ENCODE measurements at places on chromosomes 3 and 15. TPM values are rescaled to one million over a fixed set of nuclear protein-coding genes. Genes with fewer than 3 reads are reported as not detected.

Gene IQGAP1
- total RNA-seq, result 217 TPM

- H3K36me3 ChIP-seq, result peaks cover 5% of the 10 kb centered on the region
- no peak for DNase-seq
- no peak overlapping the region for H3K4me3 ChIP-seq
Measured at GRCh38 chr3:187855131-187855530, 109.9 kb upstream of the BCL6 start.

DNA sequence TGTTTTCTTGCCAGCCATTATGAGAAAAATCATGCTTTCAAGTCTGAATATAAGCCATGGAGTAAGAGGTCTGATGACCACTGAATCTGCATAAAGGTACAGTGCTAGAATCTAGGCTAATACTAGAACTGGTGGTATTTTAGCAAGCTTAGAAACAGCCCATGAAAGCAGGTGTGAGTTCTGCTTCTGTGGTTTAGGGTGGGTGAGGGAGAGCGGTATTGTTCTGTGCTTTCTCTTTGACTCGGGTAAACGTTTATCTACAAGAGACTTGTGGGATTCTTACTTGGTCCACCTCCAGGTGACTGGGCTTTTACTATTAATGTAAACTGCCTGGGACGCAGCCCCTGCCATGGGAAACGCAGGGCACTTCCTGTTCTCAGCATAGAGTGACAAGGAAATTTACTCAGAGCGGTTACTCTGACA is 55.2 kb downstream of the PGPEP1L start:
- H3K27ac ChIP-seq, result peak overlapping the region; percentile 70
- H3K36me3 ChIP-seq, result no peaks in the 10 kb centered on the region
- peak; percentile 48 for DNase-seq

GRCh38 chr3:24166515-24166914 is 221.4 kb downstream of the NR1D2 start:
- H3K27ac ChIP-seq, result no peak overlapping the region
- no peak overlapping the region for H3K4me3 ChIP-seq
- H3K4me1 ChIP-seq, result peaks cover 5% of the 10 kb centered on the region
- H3K27me3 ChIP-seq, result peaks cover 6% of the 10 kb centered on the region

GRCh38 chr3:150132101-150132749 is 161.5 kb upstream of the PFN2 start:
- DNase-seq, result no peak
- H3K4me1 ChIP-seq, result no peaks in the 10 kb centered on the region
- peaks cover 43% of the 10 kb centered on the region for H3K27me3 ChIP-seq
- H3K4me3 ChIP-seq, result no peak overlapping the region

Measured in activated CD8-positive, alpha-beta memory T cell treated with anti-CD3 and anti-CD28 coated beads, Interleukin-2, amount 10 ng/mL, durations not matched to agents 7 days and 5 days (primary cell).